GM12891 (cell line): ENCODE measurements at places on chromosomes 2 and 18.

DNA sequence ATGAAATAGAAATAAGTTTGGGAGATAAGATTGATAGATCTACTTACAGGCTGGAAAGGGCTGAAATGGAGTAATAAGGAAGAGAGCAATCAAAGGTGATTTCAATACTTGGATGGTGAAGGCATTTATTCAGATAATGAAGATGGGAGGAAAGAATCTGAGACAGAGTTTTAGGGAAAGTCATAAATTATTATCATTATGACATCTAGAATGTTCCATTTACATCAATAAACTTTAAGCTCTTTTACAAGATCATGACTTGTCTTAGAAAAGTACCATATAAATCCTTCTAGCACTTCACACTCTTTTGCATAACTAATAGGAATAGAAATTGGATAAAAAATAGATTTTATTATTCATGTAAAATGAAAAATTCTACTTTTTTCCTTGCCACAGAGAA is 2.2 kb downstream of the SCN9A start:
- DNase-seq = no peak

DNA sequence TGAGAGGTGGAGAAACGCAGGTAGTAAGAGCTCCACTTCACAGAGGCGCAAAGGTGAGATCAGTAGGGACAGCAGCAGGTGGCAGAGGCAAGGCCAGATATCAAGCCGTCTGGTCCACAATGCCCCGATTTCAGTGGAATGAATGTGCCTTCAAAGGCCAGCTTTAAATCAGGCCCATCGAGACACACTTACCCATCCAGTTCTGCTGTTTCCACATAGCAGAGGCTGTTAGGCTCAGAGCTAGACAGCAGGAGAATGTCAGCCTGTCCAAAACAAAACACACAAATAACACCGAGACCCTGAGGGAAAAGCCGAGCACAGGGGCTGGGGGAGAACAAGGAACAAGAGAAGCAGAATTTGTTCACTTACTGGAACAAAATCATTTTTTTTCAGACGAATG is 75.8 kb upstream of the NARS1 start:
- no peak for DNase-seq

- no peak for DNase-seq
Measured at GRCh38 chr2:233409286-233409991, 55.1 kb downstream of the DGKD start.

- no peak for DNase-seq
Measured at GRCh38 chr18:34809451-34810072, 99.5 kb downstream of the DTNA start.

DNA sequence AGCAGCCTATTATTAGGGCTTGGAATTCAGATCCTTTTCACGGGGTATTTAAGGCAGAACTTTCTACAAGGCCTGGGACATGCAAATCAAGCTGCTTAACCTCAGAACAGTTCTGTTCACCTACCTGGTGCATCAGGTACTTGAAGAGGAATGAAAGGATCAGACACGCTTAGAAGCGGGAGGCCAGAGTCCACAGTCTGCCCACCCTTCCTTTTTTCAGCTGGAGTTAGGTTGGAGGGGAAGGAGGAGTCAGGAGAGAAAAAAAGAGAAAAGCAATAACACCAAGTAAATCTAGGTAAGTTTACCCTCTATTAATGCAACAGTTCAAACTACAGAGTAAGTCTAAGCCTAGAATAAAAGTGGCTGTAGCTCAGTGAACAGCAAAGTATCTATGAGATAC is 58.6 kb upstream of the NFU1 start:
- no peak for DNase-seq

- no peak for DNase-seq
Measured at GRCh38 chr18:9647496-9648323, 33.4 kb upstream of the PPP4R1 start.

DNA sequence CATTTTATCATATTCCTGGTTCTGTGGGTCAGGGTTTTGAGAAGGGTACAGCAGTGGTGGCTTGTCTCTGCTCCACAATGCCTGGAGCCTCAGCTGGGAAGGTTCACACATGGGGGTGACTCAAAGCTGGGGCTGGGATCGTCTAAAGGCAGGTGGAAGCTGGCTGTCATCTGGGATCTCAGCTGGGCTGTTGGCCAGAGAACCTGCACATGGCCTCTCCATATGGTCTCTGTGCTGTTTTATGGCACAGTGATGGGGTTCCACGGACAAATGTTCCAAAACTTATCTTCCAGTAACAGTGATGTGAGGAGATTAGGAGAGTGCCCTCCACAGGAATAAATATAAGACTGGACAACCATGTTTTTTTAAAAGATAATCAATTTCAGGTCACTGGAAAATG is 191.4 kb downstream of the SS18 start:
- no peak for DNase-seq

DNA sequence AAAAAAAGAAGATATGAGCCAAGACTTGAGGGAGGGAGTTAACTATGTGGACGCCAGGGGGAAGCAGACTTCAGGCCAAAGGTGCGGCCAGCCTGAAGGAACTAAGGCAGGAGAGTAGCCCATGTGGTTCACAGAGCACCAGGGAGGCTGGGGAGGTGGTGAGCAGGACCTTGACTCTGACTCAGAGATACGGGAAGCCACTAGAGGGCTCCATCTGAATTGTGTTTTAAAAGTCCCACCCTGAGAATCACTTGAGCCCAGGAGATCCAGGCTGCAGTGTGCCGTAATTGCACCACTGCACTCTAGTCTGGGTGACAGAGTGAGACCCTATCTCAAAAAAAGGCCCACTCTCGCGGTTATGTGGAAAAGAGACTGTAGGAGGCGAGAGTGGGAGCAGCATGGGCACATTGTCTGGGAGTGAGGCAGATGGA is 12.3 kb downstream of the CEP192 start:
- no peak for DNase-seq

GRCh38 chr2:198628596-198628995 is 824.2 kb downstream of the PLCL1 start:
- no peak for DNase-seq

GRCh38 chr2:33505966-33506365 is 29.5 kb downstream of the RASGRP3 start:
- no peak for DNase-seq

- no peak for DNase-seq
Measured at GRCh38 chr2:45432406-45432805, 178.7 kb downstream of the SRBD1 start.

GRCh38 chr2:233098618-233099017 is 38.5 kb downstream of the INPP5D start:
- DNase-seq = no peak

GRCh38 chr2:20576598-20577115 is 74.2 kb downstream of the HS1BP3 start:
- DNase-seq = peak; percentile 47

DNA sequence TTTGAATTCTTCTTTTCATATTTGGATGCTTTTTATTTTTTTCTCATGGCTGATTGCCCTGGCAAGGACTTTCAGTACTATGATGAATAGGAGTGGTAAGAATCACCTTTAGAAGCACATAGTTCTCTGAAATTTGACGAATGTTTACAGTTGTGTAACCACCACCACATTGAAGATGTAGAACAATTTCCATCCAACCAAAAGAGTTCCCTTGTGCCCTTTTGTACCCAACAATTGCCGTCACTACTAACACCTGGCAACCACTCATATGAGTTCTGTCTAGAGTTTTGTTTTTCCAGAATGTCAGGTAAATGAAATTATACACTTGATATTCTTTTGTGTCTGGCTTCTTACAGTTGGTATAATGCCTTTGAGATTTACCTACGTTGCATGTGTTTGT is 28.7 kb upstream of the SLC16A14 start:
- no peak for DNase-seq

DNA sequence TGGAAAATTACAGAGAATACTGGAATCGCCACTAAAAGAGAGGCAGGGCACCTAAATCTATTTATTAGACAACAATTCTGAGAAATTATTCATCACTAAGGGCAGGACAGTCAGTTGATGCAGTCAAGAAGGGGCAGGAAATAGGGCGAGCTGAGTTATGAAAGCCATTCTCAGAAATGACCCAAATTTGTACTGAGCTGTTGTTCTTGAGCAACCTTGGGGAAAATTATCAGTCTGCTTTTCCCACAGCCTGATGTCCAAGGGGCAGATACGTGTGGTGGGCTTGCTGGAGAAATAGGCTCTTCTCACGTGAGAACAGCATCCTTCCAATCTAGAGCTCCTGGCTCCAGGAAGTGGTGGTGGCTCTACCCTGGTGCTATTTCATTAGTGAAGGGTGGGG is 38.6 kb downstream of the STON1 start:
- no peak for DNase-seq

DNA sequence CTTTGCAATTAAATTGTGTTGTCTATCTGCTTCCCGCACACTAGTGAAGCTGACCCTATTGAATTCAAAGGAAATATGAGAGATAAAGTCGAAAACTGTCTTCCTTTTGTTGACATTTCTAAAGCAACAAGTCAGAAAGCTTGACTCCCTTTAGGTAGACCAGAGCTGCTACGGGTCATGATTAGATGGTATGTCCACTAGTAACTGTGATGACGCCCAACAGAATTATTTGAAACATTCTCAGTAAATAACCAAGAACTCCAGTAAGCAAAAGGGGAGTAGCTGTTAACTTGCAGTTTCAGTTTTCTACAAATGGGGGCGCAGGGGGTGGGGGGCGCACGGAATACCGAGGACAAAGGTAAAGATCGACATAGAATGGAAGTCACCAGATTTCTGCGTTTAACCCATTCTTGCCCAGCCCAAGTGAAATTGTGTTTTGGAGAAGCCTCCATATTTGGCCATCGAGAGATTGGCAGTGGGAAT is 56.4 kb downstream of the CRIM1 start:
- no peak for DNase-seq

DNA sequence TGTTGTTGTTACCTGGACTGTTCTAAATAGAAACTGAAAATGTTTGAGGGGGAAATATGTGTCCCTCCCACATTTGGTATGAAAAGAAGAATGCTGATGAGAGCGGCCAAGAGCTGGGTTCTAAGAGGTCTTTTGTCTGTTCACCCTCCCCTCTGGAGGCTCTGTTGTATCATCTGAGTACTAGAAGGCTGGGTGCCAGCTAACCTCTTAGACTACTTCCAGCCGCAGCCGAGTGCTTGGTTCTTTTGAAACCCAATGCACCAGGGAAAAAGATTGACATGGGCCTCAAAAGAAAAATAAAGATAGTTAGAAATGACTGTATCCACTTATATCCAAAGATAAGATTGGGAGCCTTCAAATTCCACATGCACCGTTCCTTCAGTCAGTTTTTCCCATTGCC is 255.9 kb downstream of the TXNL1 start:
- DNase-seq = no peak

- no peak for DNase-seq
Measured at GRCh38 chr2:5915881-5916310, 223.7 kb downstream of the SOX11 start.

DNA sequence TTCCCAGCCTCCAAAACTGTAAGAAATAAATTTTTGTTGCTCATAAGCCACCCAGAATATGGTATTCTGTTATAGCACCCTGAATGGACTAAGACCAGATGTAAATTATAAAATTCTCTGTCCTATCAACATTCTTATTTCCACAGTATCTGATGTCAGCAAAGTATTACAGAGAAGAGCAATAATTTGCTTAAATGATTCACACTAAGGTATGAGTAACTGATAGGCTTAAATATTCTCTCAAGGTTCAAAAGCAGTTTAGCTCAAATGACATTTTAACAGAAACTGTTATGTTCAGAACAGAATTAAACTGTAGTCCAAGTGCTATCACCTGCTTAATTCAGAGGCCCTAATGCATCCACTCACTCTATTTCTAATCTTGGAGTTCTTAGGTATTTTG is 12.8 kb downstream of the SESTD1 start:
- DNase-seq = no peak

- DNase-seq = no peak
Measured at GRCh38 chr2:157193461-157193860, 64.0 kb upstream of the GALNT5 start.

DNA sequence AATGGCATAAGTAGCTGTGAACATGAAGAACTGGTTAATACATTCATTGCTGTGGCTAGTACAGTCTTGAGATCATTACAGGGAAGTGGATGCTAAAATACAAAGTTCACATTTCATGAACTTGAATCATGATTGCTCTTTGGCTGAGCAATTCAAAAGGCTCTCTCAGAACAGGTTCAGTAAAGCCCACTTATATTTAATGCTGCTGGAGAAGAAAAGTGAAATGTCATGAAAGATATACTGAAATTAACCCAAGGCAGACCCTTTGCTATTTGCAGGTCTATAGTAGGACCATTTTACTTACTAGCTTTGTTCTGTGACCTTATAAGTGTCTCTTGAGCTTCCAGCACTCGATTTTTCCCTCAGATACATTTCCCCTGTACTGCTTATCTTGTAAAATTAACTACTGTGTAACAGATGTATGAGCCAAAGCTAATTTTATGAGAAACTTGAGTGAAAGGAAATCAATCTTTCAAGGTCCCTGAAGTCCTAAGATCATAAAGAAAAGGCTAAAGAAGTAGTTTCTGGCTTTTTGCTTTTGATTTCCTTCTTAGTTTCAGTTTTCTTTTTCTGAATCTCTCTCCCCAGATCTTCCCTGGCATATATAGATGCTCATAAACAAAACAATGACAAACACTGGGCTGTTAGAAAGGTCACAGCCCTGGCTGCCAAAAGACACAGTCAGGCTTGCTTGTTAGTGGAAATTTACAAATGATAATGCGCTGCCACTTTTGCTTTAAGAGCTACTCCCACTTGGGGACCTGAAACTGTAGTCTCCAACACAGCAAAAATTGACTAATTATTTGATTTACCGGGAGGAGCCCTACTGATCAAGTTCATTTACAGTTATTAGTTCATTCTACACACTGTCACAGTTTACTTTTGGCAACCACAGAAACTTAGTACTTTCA is 132.7 kb upstream of the XPO1 start:
- DNase-seq = no peak

DNA sequence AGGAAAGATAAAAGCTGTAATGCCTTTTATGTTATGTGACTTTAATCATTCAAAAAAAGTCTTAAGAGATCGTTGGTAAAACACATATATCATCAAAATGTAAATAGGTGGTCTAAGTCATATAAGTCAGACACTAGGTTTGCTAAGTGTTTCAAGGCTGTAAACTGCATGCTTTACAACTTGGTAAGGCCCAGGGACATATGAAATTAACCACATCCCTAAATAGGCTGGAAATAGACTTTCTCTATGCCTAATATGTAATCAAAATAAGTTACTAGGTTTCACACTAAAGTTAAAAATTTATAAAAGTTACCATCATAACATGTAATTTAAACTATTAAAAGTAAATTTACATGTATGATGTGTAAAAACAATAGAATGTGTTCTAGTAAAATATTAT is 946.3 kb upstream of the LRATD1 start:
- DNase-seq = no peak

- DNase-seq = no peak
Measured at GRCh38 chr2:4152051-4152450, 448.7 kb downstream of the DCDC2C start.
